AG08395 (cell line): ENCODE measurements at places on chromosomes 5 and 9.

GRCh38 chr5:31021181-31021624, 172.3 kb upstream of the CDH6 start:
- DNase-seq = no peak

DNA sequence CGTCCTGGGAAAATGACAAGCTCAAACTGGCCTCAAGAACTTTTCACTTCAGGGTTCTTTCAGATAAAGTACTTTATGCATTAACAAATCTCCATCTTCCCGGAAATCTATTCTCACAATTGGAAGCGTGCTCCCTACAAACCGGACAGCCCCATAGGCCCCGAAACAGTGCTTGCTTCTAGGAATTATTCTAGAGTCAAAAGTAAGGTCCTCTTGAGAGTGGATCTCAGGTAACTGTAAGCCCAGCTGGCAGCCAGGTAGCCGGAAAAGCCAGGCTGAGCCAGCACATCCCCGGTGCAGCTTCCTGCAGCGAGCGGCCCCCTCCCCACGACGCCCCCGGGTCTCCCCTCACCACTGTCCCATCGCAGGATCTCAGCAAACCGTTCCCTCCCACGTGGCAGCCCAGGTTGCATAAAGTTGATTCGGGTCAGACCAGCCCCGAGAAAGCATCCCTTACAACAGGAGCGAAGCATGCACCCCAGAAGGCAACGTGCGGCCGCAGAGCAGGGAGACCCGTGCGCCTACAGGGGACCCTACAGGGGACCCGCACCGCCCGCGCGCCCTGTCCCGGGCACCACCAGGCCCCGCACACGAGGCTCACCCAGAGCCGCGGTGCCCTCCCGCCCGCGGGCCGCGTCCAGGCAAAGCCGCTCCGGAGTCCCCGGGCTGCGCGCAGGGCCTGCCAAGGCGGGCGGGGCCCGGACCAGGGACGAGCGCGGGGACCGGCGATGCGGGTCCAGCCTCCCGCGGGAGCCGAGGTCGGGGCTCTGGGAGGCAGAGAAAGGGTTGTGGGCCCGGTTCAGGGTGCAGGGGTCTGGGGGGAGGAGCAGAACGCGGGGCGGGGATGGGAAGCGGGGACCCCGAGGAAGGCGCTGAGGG, 920 bp downstream of the LPCAT1 start:
- DNase-seq = no peak

GRCh38 chr5:177491429-177491945, 5.9 kb downstream of the PDLIM7 start:
- peak; percentile 50 for DNase-seq

DNA sequence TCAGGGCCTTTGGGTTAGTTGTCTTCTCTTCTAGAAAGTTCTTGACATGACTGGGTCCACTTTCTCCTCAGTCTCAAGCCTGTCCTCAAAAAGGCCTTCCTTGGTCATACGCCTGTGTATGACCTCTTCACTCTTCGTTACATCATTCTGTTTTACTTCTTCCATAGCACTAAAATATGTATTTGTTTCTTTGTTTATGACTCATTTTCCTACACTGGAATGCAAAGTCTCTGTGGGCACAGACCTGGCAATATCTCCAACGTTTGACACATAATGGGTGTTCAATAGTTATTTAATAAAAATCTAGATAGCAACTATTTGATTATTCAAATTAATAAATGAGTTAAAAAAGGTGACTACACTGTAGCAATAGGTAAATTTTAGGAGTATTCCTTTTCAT, 85.1 kb downstream of the YIPF5 start:
- no peak for DNase-seq

DNA sequence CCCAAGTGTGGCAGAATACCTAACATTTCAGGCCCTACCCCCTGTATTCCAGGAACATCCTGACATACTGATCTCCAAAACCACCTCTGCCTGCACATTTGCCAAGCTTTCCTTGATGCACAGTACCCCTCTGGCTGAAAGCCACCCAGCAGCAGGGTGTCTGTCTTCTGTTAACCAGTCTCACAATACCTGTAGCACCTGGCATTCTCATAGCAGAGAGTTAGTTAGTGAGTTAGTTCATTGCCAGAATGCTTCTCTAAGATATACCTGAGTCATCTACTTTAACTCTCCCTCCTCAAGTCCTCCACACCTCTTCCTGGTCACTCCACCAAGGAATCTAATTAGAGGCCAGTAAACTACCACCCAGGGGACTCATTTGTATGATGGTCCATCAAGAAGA, 46.1 kb upstream of the IL7R start:
- no peak for DNase-seq

GRCh38 chr5:150590979-150591695, 49.3 kb upstream of the SYNPO start:
- DNase-seq = no peak

- no peak for DNase-seq
Measured at GRCh38 chr9:109466623-109467590, 31.2 kb downstream of the PTPN3 start.

DNA sequence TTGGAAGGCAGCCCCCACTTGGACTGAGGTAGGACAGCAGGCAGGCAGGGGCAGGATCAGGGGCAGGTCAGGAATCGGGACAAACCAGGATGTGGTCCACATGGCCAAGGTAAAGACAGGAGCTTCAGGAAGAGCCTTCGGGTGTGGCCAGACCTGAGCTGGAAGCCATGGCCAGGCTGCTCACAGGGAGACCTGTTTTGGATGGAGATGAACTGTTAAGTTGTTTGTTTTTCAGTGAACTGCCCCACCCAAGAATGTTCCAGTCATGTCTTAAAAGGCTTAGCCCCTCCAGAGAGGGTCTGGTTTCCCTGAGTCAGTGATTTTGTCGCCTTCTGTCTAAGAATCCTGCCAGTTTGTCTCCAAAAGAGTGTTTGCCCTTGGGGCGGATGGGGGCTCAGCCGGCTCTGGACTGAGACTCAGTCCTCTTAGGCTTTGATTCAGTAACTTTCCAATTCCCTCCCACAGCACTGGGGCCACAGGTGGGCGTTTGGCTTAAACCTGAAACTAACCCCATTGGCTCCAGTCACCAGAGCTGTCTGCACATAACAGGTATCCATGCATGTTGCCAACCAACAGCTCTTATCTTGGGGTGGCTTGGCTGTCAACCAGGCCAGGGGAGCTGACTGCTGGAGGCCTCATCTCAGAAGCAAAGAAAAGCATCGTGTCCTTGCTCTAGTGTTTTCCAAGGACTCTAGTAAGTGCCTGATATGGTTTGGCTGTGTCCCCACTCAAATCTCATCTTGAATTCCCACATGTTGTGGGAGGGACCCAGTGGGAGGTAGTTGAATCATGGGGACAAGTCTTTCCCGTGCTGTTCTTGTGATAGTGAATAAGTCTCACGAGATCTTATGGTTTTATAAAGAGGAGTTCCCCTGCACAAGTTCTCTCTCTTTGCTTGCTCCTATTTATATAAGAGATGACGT, 11.3 kb upstream of the ANKH start:
- DNase-seq = no peak

DNA sequence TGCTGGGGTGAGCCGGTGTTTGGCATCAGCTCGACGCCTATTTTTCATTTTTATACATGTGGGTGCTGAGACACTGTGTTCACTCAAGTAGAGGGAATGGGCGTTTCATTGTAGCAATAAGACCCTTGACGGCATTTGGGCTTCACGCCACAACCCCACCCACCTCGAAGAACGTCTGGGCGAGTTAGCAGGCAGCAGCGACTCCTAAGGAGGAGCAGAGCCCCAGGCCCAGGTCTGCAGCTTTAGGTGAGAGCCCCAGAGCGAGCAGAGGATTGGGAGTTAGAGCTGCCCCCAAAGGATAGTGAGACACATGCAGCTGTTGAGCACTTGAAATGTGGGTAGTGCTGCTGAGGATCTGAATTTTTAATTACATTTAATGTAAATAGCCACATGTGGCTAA, 1.6 kb upstream of the ZFP62 start:
- no peak for DNase-seq
